ENCODE measurements at places on chromosomes 3 and 15.

DNA sequence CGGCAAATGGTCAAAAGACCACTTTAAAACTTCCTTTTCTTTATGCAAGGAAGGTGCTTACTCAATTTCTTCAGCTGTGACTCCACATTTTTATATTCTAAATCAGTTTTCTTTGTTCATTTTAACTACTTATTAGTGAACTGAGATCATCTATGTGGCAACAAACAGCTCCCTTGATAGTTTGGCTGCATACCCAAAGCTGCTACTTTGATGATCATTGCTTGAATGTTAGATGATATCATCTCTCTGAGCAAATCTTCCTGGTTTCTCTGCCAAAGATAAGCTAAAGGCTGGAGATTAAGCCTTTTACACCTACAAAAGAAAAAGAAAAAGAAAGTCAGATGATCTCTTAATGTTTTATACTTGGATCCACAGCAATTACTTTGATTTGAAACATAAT, 95.5 kb downstream of the DPH6 start:
- DNase-seq: no peak

GRCh38 chr15:70723122-70723422, 40.3 kb downstream of the UACA start:
- no peak for DNase-seq

- no peak for DNase-seq
These were observed 86.2 kb upstream of the PIAS1 start for GRCh38 chr15:67967871-67968431.

DNA sequence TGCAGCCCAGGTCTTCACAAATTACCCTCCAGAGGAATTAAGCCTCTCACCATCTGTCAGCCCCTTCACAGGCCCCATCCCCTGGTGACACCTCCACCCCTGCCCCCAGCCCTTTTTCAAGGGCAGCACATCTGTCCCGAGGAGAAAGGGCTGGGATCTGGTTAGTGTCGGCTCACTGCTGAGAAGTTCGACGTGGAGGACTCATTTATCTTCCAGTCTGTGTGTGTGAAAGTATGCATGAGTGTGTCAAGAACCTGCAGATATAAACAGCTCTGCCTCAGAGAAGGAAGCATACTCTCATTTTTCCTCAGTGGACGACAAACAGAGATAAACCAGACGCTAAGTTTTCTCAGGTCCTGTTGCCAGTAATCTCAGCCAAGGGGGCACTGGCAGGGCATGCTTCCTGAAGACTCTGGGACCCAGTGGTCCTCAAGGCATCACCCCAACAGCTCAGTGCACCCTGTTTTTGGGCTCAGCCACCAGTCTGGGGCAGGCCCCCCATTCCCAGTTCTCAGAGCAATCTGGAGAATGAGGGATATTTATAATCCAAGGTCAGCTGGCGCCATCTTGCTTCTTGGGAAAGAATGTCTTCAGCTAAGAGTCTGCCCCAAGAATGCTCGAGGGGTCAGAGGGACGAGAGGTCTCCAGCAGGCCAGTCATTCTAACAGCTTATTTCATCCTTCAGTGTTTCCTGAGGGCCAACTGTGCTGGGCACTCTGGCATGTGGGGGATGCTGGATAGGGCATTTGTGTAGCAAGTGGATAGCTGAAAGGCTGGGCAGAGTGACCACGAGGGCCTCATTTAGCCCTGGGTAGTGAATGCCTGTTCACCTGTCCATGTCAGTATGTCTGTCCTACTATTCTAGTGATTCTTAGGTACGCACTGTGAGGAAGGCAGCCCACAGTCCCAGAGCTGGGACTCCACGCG, 73.6 kb downstream of the ADCY5 start:
- DNase-seq: no peak

- no peak for DNase-seq
These were observed 522.2 kb downstream of the EDEM1 start for GRCh38 chr3:5709714-5710113.

GRCh38 chr3:133675631-133676335, 14.0 kb upstream of the TOPBP1 start:
- no peak for DNase-seq

DNA sequence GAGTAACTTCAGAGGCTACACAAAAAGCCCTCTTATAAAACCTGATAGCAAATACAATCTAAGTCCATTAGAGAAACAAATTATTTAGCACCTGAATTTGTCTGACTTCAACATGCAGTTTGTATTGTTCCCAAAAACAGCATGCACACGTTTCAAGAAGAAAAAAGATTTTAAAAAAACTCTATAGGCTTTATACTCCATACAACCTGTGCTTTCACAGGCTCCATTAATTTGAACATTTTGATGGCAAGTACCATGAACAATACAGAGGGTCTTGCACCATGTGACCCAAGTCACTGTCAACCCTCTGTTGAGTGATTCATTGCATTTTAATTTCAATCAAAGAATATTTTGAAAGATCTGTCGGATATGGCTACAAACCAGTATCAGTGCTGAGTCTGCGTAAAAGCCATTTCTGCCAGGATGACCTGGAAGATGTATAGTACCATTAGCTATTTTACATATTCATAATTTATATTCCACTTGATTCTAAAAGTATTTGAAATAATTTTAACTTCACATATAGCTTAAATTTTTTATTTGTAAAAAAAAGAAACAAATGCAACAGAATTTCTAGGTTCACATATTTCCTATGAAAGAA, 13.2 kb downstream of the ANXA2 start:
- DNase-seq: no peak

- no peak for DNase-seq
These were observed 50.4 kb upstream of the FILIP1L start for GRCh38 chr3:100164743-100165142.

DNA sequence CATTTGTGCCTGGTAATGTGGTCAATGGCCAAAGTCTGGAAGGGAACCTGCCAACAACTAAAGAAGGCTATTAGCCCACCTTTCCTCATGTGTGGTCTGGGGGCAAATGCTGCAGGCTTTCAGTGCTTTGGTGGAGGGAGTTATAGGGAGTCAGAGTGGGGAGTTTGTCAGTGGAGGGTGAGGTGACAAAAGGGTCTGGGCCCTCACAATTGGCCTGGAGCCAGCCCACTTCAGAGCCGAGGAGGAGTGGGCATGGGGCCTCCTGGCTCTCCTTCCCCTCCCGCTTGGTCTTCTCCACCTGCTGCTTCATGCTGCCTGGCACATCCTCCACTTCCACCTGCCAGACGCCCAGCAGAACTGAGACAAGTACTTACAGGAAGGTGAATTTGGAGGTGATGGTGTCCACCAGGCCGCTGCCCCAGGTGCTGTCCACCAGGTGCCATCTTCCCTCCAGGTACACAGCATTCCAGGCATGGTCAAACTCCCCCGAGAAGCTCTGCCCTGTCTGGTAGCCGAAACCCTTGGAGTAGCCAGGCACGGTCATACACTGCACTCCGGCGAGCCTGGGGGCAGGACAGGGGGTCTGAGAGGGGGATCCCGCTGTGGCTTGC, 40.9 kb downstream of the KY start:
- no peak for DNase-seq

GRCh38 chr15:53068636-53069035, 278.5 kb upstream of the ONECUT1 start:
- no peak for DNase-seq

- DNase-seq: no peak
These were observed 43.2 kb downstream of the FGF12 start for GRCh38 chr3:192684151-192684550.

DNA sequence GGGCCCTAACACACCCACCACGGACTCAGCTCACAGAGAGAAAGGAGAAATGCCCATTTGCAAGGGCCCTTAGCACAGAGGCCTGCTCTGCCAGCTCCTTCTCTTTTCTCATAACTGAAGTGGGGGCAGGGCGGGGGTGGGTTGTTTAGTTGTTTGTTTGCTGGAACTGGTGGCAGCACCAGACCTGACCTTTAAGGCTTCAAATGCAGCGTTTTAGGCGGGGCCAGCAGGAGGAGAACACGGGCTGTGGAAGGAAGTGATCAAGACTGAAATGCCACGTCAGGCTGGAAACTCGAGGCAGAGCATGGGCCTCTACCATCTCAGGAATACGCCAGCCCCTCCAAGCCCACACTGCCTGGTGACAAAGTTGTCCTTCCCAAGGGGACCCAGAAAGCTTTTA, 9.3 kb downstream of the CACNA2D2 start:
- no peak for DNase-seq

DNA sequence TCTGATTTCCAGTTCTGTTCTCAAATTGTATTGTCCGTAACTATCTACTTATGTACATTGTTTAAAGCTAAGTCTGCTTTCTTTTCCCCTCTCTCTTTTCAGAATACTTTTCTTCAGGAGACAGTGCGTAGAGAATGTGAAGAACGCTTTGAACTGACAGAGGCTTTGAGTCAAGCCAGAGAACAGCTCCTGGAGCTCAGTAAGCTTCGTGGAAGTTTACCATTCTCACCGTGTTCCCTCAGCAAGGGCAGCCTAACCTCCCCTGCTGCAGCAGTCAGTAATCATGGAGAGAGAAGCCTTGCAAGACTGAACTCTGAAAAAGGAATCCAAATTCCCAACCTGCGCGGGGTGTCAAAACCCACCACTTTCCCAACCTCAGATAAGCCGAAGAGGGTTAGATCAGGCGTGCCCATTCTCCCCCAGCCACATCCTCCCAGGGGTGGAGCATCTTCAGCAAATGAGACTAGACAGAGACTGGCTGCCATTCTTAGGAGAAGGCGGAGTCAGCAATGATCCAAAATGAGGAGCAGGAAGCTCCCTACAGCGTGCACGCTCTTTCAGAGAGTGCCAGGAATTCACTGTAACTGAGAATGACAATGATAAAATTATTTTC, 114.6 kb downstream of the CCNL1 start:
- no peak for DNase-seq

GRCh38 chr3:107345822-107346405, 31.3 kb upstream of the CCDC54 start:
- DNase-seq: no peak

DNA sequence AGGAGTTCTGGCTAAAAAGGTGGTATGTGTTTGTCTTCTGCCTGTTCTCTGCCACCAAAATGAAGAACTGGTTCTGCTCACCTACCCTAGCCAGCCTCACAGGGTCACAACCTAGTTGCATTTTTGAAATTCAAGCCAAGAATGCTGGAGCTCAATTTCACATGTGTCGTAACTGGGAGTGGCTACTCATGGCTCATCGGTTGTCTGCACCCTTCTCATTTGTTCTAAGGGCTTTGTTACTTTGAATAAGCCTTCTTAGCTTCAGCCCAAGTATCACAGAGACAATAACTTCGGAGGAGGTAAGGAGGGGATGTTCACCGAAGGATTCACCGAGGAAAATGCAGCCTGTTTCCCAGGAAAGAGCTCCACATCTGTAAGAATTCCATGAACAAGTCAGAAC, 134.3 kb upstream of the RARB start:
- DNase-seq: no peak

DNA sequence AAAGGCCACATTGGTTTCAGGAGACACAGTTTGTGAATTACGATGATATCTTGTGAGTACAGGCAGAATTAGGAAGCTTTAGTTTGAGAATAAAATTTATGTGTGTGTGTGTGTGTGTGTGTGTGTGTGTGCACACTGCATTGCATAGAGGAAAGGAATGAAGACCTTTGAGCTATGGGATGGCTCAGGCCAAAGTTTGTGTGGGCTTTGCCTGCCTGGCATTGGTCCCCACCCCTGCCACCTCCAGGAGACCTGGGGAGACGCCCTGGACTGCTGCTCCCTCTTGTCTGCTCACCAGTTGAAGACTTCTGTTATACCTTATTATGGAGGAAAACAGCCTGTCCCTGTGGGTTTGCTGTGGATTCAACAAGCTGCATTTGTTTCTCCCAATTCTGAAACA, 37.2 kb downstream of the TIGIT start:
- no peak for DNase-seq

GRCh38 chr3:47841786-47842349, 38.9 kb downstream of the DHX30 start:
- DNase-seq: no peak

DNA sequence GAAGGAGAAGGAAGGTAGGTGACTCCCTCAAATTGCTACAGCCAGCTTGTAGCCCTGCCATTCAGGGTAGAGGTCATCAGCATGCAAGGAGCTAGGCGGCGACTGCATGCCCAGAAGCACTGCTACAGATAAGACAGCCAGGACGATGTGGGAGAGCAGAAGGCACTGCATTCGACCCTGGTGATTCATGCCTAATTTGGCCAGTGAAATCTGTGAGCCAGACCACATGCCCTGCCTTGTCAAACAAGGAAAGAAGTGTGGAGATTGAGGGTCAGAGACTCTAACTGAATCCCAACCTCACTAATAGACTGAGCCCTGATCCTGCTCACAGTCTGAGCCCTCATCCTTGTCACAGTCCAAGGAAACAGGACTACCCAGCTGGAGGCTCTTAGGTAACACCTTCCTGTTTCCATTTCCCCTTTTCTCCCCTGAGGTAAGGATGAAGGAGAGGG, 86.6 kb downstream of the LINGO1 start:
- no peak for DNase-seq

DNA sequence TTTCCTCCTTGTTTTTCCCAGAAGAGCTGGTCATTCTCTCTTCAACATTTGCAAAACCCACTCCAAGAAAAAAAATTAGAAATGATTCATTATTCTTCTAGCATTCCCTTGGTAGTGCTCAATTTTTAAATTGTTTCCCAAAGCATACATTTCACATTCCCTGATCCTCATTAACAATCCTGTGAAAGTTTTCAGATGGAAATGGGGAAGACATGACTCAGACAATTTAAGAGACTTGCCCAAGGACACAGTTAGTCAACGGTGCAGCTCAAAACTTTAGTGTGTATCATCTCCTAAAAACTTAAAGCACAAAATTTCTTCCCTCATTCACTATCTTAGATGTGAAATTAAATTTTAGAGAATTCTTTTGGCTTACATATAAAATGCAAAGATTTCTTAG, 17.1 kb upstream of the ABI3BP start:
- DNase-seq: no peak

- DNase-seq: no peak
These were observed 161.0 kb upstream of the HES1 start for GRCh38 chr3:193974671-193975535.

DNA sequence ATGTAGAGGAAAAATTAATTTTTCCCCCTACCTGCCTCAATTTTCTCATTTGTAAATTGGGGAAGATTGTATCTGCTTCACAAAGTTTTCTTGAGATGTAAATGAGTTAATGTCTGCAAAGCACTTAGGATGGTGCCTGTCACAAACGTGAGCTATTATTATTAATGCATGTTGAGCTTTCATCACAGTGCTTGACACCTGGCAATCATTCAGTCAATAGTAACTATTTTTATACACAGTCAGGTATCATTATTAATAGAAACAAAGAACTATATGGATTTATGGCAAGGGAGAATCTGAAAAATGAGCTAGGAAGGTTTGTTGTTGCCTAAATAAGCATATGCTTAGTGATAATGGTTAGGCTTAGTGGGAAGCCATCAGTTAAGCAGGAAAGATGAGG, 238.2 kb upstream of the GRM7 start:
- DNase-seq: no peak

GRCh38 chr15:99504071-99504822, 61.5 kb upstream of the MEF2A start:
- no peak for DNase-seq

GRCh38 chr3:16723978-16724377, 118.8 kb upstream of the DAZL start:
- no peak for DNase-seq

Data from activated effector memory CD4-positive, alpha-beta T cell treated with anti-CD3 and anti-CD28 coated beads, Interleukin-2, amount 50 U/mL, for 16 hours (primary cell).